Inflammatory macrophage treated with lipopolysaccharide for 4 hours (primary cell): ENCODE measurements at places on chromosomes 2 and 18.

GRCh38 chr2:144679942-144680341, 160.0 kb upstream of the ZEB2 start:
- DNase-seq, result no peak

GRCh38 chr2:161415034-161415986, 787 bp upstream of the TBR1 start:
- DNase-seq, result no peak

GRCh38 chr2:26792720-26793119, 6.9 kb downstream of the CENPA start:
- no peak for DNase-seq

DNA sequence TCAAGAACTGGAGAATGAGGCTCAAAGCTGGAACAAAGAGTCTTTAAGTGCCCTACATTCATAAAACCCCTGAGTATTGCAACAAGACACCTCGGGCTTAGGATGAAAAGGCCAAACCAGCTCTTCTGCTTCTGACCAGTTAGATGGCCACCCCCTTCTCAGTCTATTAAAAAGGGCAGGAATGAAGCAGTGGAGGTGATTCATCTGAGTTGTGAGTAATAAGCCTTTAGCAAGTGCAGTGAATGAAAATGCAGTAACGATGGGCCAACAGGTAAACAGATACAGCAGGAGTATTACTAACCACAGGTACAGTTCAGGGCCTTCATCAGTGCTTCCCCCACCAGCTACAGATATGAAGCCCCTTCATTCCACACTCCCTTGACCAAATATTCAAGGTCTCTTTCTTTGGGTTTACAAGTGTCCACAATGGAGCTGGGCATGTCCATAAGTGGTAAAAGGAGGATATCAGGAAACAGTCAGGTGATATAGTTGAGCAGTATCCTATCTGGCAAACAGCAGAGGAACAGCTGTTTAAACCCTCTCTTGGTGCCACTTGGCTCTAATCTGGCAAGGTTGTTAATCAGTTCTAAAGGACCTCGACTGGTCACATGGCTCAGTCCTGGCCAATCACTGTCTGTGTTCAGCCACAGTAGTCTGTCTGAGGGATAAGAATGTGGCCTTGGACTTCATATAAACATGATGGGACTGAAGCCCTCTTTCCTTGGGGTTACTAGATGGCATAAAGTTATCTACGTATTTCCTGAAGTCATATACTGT, 17.8 kb downstream of the SERPINB13 start:
- DNase-seq, result no peak
